IMR-90 (cell line): ENCODE measurements at places on chromosomes 6 and 20. TPM values are rescaled to one million over a fixed set of nuclear protein-coding genes. Genes with fewer than 3 reads are reported as not detected.

Gene GATA5
- not detected in 2 replicates for polyA plus RNA-seq

Gene GPR6
- not detected in 2 replicates for polyA plus RNA-seq

Gene GRM1
- polyA plus RNA-seq: not detected in 2 replicates

Gene SLC17A3
- polyA plus RNA-seq: not detected in 2 replicates

Gene KCNS1
- polyA plus RNA-seq: 0.46 and 0.62 TPM in 2 replicates
